ENCODE measurements at places on chromosomes 2 and 18. TPM values are rescaled to one million over a fixed set of nuclear protein-coding genes. Genes with fewer than 3 reads are reported as not detected.

The MARCHF4 gene
- total RNA-seq, result not detected

The UGT1A3 gene
- total RNA-seq, result not detected

The FLACC1 gene
- 5.4 TPM for total RNA-seq

The ECEL1 gene
- total RNA-seq, result 0.18 TPM

The LIMS3 gene
- total RNA-seq, result 3.7 TPM

The TCF4 gene
- 204 TPM for total RNA-seq
